ENCODE measurements at places on chromosomes 1 and 21.

GRCh38 chr1:200471739-200472138, 61.9 kb upstream of the ZNF281 start:
- DNase-seq, result no peak

- DNase-seq, result no peak
Measured at GRCh38 chr1:186531561-186532165, 70.7 kb upstream of the PDC start.

DNA sequence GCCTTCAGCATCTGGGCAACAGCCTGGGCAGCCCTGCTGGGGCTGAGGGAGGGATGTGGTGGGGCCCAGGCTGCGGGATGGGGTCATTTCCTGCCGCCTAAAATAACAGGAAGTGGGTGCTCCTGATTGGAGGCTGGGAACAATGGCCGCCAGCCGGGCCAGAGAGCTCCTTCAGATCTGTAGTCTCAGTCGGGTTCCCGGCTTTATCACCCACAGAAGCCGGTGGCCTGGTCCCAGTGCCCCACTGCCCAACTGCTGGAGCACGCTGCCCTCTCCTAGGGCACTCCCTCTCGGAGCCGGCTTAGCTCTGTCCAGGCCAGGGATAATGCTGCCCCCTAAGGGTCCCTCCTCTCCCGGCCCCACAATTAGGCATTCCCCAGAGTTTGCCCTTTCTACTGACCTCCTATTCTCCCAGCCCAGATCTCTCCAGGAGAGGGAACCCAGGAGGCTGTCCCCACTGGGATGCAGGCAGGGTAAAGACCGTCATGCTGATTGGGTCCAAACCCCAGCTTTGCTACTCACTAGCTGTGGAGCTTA, 5.1 kb downstream of the MAP7D1 start:
- DNase-seq, result peak; percentile 36

- DNase-seq, result no peak
Measured at GRCh38 chr1:211517006-211517405, 25.0 kb upstream of the RD3 start.

- DNase-seq, result no peak
Measured at GRCh38 chr1:184164536-184164935, 113.0 kb downstream of the TSEN15 start.

GRCh38 chr1:4308806-4309205, 345.6 kb upstream of the AJAP1 start:
- no peak for DNase-seq

DNA sequence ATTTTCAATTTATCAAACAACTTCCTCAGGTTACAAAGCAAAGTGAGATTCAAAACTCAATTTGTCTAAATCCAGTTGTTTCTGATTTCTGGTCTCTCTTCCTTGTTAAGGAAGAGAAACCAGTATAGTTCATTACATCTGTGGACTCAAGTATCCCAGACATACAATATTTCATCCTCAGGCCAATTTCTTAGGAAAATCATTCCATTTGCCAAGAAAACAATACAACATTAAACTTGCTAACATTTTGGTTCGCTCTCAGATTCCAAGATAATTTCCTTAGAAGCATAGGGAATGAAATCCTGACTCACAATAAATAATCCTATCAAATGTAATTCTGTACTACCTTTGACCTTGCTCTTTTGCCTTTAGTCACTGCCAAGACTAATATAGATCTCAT, 11.2 kb upstream of the TTLL7 start:
- no peak for DNase-seq

Measured in glutamatergic neuron (in vitro differentiated cells).